ENCODE measurements at places on chromosomes 7 and 10. TPM values are rescaled to one million over a fixed set of nuclear protein-coding genes. Genes with fewer than 3 reads are reported as not detected.

The PRKG1 gene
- polyA plus RNA-seq: not detected

DNA sequence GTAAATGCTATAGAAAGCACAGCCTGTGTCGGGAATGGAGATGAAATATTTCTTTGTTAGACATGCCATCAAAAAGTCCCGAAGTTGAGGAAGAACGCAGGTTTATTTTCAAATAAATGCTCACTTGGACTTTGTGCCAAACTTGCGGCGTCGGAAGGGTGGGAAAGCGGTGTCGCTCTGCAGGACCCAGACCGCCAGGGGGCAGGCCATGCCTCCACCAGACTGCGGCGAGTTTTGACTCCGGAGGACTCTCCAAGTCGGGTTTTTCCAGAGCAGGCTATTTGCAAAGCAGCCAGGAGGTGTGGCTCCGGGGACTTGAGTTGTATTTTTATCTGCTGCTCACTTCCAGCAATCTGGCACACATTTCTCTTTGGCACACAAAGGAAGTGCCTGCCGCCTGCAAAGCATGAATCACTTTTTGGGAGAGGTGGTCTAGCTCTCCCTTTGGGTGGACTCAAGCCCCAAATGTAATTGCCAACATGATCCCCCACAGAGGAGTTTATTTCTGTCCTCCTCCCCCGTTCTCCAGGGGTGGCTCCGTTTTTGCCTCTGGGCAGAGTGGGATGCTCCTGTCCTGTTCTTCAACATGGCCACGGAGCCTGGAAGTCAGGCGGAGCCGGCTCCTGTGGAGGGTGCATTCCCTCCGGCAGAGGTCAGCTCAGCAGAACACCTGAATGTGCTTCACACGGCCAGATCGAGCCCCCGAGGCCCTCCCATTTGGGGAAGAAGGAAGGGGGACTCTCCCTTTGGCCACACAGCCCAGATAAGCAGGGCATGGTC is 82.3 kb upstream of the GPR26 start:
- DNase-seq: peak; percentile 52

The GPR37 gene
- polyA plus RNA-seq: 0.57 TPM

- DNase-seq: no peak
Observed at GRCh38 chr10:98423691-98424120, 8.7 kb upstream of the PYROXD2 start.

- no peak for DNase-seq
Observed at GRCh38 chr10:118311505-118311904, 30.6 kb downstream of the FAM204A start.

DNA sequence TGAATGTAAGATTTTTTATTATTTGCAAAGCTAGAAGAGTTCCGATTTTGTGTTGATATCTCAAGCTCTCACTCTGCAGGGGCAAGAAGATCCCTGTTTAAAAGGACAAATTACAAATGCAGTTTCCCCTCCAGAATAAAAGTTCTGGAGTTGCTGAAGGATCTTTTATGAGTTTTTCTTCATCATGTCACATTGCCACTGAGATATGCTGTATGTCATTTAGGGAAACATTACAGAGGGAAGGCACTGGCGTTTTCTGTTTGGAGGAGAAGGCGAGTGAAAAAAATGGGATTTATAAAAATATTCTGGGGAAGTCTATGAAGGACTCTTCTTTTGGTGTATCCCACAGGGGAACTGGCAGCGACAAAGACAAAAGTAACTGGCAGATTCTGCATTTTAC is 57.4 kb downstream of the POU6F2 start:
- no peak for DNase-seq

DNA sequence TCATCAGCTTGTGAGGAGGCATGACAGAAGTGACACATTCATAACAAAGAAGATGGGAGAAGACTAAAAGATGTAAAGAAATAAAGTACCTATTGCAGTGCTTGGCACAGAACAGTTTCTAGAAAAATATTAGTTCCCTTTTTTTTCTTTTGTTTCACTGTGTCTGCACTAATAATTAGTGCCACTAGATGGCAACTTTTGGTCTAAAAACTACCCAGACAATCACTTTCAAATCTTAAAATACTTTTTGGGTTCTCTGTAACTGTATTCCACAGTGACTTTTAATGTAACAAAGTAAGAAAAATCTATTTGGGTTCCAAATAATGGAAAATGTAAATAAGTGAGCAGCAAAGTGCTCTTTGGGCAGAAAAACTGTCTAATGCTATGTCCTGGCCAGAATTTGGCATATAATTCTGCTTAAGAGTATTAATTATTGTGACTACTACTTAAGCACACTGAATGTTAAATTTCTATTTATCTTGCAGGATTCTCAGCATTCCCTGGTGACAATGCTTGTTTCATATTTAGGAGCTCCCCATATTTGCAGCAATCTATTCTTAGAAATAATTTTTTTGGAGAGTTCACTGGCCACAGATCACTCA is 134.8 kb upstream of the KIF5B start:
- DNase-seq: no peak

The CACNA2D1 gene
- polyA plus RNA-seq: 18.0 TPM

The HECW1 gene
- 12.5 TPM for polyA plus RNA-seq

The CH25H gene
- polyA plus RNA-seq: not detected

DNA sequence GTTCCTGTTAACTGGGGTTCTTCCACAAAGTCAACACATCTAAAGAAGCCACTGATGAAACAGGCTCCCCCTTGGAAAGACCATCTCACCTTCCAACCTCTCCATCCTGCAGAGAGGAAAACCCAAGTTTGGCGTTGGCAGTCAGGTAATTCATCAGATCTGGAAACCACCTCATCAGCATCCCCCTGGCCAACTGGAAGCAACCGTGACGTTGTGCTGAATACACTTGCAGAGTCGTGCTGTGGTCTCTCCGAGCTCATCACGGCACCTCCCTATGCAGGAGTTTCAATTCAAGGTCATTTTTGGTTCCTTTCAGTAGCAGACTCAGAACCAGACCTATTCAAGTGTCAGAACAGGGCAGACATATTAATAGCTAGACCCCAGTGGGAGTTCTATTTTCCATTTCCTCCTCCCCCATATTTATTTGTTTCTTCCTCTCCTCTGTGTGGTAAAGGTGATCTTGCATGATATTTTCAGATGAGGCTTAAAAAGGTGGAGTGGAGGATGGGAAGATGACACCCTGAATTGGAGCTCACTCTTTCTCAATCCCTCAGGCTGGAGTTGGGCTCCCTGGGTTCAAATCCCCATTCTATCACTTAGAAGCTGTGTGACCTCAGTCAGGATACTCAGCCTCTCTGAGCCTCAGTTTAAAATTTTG is 149.1 kb upstream of the ADO start:
- DNase-seq: no peak
